CD4-positive, alpha-beta memory T cell (primary cell): ENCODE measurements at places on chromosomes 4 and X.

- no peak for DNase-seq
- H3K27ac ChIP-seq = no peak overlapping the region
- H3K4me1 ChIP-seq = peaks cover 17% of the 10 kb centered on the region
- H3K4me3 ChIP-seq = no peak overlapping the region
- no peaks in the 10 kb centered on the region for H3K27me3 ChIP-seq
Observed at GRCh38 chr4:74159143-74159709, 1.3 kb downstream of the MTHFD2L start.

DNA sequence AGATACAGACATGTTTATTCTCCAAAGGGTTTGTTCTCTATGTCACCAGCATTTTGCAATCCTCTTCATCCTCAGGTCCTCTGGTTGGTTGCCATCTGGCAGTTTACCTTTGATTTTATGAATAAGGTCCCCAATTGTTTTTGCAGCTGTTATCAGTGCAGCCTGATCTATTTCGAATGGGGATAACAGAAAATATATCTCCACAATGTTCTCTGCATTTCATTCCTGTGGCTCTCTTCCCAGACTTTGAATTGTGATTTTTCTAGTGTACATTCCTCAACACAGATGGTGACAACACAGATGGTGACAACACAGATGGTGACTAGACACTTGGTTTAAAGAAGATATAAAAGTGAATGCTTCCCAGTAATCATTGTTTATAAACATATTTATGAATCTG is 74.1 kb downstream of the FBXO8 start:
- H3K27me3 ChIP-seq = peaks cover 38% of the 10 kb centered on the region
- no peak for DNase-seq
- H3K4me1 ChIP-seq = peaks cover 17% of the 10 kb centered on the region
- H3K36me3 ChIP-seq = no peaks in the 10 kb centered on the region

GRCh38 chrX:132491191-132491590 is 2.4 kb upstream of the MBNL3 start:
- no peak overlapping the region for H3K4me3 ChIP-seq
- H3K36me3 ChIP-seq = no peaks in the 10 kb centered on the region
- no peak overlapping the region for H3K27ac ChIP-seq
- DNase-seq = peak; percentile 45
- H3K27me3 ChIP-seq = no peaks in the 10 kb centered on the region

DNA sequence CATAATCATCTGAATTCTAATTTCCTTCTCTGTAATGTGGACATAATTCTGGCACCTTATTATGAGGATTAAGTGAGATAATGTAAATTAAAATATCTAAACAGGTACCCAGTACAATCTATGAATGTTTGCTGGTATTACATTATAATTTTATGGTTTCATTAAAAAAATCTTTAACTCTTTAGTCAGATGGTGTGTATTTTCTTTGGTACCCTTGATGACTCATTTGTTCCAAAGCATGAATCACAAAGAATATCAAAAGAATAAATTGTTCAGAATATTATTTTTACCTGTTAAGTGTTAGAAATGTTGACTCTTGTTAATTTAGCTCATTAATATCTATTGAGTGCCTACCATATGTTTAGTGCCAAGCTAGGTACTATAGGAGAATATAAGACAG is 74.3 kb downstream of the SNX25 start:
- no peak overlapping the region for H3K4me3 ChIP-seq
- no peaks in the 10 kb centered on the region for H3K4me1 ChIP-seq
- no peak for DNase-seq

- H3K4me1 ChIP-seq = no peaks in the 10 kb centered on the region
- no peaks in the 10 kb centered on the region for H3K27me3 ChIP-seq
- no peaks in the 10 kb centered on the region for H3K36me3 ChIP-seq
- H3K4me3 ChIP-seq = no peak overlapping the region
Observed at GRCh38 chrX:132612821-132613564, 124.2 kb upstream of the MBNL3 start.

DNA sequence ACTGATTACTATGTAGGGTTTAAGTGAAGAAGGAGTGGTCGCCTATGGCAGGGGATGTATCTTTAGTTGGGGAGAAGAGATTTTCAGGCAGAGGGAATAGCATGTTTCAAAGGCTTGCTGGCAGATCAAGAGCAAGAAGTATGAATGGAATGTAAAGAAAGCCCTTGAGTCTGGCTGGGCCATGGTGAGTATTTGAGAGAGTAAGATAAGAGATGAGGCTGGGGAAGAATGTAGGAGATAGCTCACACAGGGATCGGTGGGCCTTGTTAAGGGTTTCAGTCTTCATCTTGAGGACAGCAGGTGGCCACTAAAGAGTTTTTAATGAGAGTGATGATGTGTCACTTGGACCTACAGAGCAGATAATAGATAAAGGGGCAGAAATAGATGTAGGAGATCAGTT is 319.1 kb upstream of the RPS6KA3 start:
- no peak for DNase-seq
- no peaks in the 10 kb centered on the region for H3K4me1 ChIP-seq
- no peak overlapping the region for H3K4me3 ChIP-seq
- H3K27me3 ChIP-seq = no peaks in the 10 kb centered on the region
- no peak overlapping the region for H3K27ac ChIP-seq

- H3K27ac ChIP-seq = no peak overlapping the region
- no peaks in the 10 kb centered on the region for H3K4me1 ChIP-seq
- DNase-seq = no peak
- no peaks in the 10 kb centered on the region for H3K36me3 ChIP-seq
- H3K4me3 ChIP-seq = no peak overlapping the region
- no peaks in the 10 kb centered on the region for H3K27me3 ChIP-seq
Observed at GRCh38 chr4:123977641-123978081, 581.1 kb downstream of the SPRY1 start.

- no peak for DNase-seq
- H3K27ac ChIP-seq = no peak overlapping the region
- no peak overlapping the region for H3K4me3 ChIP-seq
- no peaks in the 10 kb centered on the region for H3K4me1 ChIP-seq
- no peaks in the 10 kb centered on the region for H3K27me3 ChIP-seq
- H3K36me3 ChIP-seq = peaks cover 13% of the 10 kb centered on the region
Observed at GRCh38 chr4:25834411-25835107, 28.2 kb downstream of the SEL1L3 start.

- no peak within 1 kb of the TSS for H3K4me3 ChIP-seq
- no peak within 1 kb of the TSS for H3K27ac ChIP-seq
- H3K36me3 ChIP-seq = no peaks in the 10 kb centered on the region
- H3K4me1 ChIP-seq = no peaks in the 10 kb centered on the region
Observed at GRCh38 chr4:79408063-79408462, at the start of gene GK2. GK2 (minus strand) TSS chr4:79408228; CDS start chr4:79408200, 28 bp downstream.

GRCh38 chr4:106530024-106530361 is 161.4 kb upstream of the GIMD1 start:
- H3K27ac ChIP-seq = no peak overlapping the region
- no peaks in the 10 kb centered on the region for H3K27me3 ChIP-seq
- DNase-seq = no peak
- no peaks in the 10 kb centered on the region for H3K4me1 ChIP-seq

DNA sequence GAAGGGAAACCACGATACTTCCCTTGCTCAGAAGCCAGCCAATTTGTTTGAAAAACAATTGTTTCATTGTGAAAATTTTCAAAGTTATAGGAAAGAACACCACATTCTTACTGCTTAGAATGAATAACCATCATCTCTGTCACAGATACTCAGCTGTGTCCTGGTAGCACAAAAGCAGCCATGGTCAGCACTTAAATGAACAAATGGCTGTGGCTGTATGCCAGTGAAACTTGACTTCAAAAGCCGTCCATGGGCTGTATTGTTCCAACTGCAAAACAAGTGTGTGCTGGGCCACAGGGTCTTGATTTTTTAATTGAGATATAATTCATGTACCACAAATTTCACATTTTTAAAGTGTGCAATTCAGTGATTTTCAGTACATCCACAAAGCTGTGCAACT is 19.6 kb downstream of the NSDHL start:
- H3K36me3 ChIP-seq = peaks cover 5% of the 10 kb centered on the region
- no peaks in the 10 kb centered on the region for H3K27me3 ChIP-seq
- DNase-seq = no peak
- no peaks in the 10 kb centered on the region for H3K4me1 ChIP-seq
- H3K4me3 ChIP-seq = no peak overlapping the region
- H3K27ac ChIP-seq = no peak overlapping the region

GRCh38 chr4:79923281-79923680 is 149.7 kb downstream of the ANTXR2 start:
- H3K4me3 ChIP-seq = no peak overlapping the region
- no peak for DNase-seq
- H3K27ac ChIP-seq = no peak overlapping the region
- no peaks in the 10 kb centered on the region for H3K4me1 ChIP-seq
